NT2/D1 (cell line): ENCODE measurements at places on chromosomes 4 and X.
A peak's percentile ranks its signal among the peaks of the same experiment; 100 is the strongest.

DNA sequence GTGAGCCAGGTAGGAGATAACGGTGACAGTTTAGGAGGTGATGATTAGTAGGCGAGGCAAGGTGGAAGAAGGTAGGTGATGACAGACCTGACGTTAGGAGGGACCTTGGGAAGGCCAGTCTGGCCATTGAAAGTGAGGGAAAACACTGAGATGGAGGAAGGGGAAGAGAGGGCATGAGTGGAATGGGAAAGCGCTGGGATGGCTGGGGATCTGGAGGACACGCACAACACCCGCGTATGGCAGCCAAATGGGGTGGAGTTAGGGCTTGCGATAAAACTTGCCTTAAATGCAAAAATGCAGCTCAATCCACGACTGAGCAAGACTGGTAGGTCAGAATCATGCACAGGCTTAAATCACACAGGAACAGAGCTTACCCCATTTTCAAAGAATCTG is 605 bp upstream of the CDKL2 start:
- no peak for DNase-seq

DNA sequence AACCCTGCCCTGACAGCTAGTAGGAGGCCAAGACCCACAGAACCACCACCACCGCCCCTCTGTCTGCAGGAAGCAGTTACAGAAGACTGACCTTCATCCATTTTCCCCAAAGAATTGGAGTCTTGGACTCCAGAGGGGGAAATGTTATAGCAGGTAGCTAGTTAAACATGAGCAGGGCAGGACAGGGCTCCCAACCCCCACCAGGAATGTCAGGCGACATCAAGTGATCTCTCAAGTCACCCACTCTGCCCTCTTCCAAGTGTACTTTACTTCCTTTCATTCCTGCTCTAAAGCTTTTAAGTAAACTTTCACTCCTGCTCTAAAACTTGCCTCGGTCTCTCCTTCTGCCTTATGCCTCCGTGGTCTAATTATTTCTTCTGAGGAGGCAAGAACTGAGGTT is 17.1 kb upstream of the AADAT start:
- DNase-seq: no peak

DNA sequence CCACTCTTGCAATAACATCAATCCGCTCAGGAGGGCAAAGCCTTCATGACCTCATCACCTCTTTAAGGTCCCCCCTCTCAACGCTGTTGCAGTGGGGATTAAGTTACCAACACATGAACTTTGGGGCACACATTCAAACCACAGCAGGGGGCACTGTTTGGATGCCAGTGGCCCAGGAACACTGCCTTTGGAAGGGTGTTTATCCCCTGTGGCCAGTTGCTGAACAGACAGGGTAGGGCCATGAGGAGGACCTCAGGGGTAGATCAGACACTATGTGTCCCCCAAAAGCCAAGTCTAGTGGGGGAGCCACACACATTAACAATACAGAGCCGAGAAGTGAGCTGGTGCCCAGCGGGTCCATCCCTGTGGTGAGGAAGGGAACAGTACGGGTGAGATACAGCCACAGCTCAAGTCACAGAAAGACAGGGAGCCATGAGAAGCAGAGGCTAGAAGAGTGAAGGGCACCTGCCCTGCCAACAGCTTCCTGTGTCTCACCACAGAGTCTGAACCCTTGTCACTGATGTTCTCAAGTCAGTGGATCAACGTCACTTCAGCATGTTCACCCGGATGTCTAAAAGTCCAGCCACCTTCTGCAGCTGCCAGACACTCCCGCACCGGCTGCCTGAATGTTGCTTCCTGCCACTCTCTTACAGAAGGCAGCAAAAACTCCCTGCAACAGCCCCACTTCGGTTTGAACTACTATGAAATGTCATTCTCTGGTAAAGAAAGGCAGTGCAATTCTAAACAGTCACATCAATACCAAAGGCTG is 19.9 kb upstream of the MXD4 start:
- DNase-seq: no peak

GRCh38 chrX:53494436-53494835 is 60.3 kb upstream of the HSD17B10 start:
- DNase-seq: peak; percentile 30

GRCh38 chrX:113260474-113260873 is 419.8 kb upstream of the AMOT start:
- DNase-seq: peak; percentile 3

DNA sequence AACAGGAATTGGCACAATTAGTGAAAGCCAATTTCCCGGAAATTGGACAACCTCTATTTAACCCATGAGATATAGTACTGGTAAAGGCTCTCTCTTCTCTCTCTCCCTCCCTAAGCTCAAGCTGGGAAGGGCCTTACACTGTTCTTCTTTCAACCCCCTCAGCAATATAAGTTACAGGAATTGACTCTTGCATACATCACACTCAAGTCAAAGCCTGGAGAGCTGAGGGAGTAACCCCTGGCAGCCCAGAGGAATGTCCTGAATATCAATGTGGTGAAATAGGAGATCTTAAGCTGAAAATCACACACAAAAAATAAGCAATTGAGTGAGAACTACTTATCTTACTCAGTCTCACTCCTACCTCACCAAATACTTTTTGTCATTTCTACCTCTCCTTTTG is 186.9 kb upstream of the SPOCK3 start:
- no peak for DNase-seq

- DNase-seq: no peak
Observed at GRCh38 chr4:3729188-3729881, 36.9 kb upstream of the ADRA2C start.

- DNase-seq: no peak
Observed at GRCh38 chr4:170581969-170582368, 492.2 kb upstream of the AADAT start.

- DNase-seq: no peak
Observed at GRCh38 chrX:24396931-24397279, 36.5 kb downstream of the SUPT20HL1 start.
